ENCODE measurements at places on chromosomes 1 and 21. TPM values are rescaled to one million over a fixed set of nuclear protein-coding genes. Genes with fewer than 3 reads are reported as not detected.

GRCh38 chr1:47911424-47911823 lies 85.8 kb downstream of the TRABD2B start:
- H3K4me1 ChIP-seq, result peaks cover 6% of the 10 kb centered on the region
- no peak overlapping the region for H3K27ac ChIP-seq
- no peaks in the 10 kb centered on the region for H3K36me3 ChIP-seq
- no peaks in the 10 kb centered on the region for H3K27me3 ChIP-seq

The OVAAL gene
- not detected for total RNA-seq

GRCh38 chr1:221963742-221964141 lies 221.9 kb upstream of the DUSP10 start:
- no peaks in the 10 kb centered on the region for H3K27me3 ChIP-seq
- no peak for DNase-seq
- peaks cover 6% of the 10 kb centered on the region for H3K4me1 ChIP-seq
- H3K36me3 ChIP-seq, result no peaks in the 10 kb centered on the region
- no peak overlapping the region for H3K4me3 ChIP-seq
- no peak overlapping the region for H3K27ac ChIP-seq

DNA sequence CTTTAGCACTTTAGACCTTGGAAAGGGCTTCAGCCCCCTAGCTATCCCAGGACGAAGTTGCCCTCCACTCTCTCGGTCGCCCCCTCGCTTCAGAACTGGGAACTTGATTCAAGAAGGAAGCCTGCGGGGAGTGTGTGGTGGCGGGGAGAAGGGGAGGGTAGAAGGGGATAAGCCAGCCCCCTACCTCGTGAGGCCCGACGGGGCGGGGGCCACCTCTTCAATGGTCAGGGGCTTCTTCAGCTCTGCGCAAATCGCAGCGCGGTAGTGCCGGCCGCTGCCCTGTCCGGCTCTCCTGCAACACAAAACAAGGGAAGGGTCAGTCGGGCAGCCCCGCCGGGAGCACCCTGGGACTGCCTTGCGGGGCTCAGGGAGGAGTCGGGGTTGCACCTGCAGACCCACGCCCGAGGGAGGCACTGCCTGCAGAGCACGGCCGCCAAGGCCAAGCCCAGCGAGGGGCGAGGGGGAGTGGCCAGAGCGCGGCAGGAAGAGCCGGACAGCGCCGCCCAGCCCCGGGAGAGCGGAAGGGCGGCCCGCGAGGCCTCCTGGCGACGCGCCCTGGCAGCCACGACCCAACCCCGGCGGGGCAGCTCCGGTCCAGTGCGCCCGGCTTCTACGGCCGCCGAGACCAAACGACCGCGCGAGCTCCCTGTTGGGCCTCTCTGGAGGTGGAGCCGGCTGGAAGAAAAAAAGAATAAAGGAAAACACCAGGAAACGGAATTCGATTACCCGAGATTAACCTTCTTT lies 56.2 kb upstream of the RASAL2 start:
- H3K4me3 ChIP-seq, result peak overlapping the region; percentile 22
- DNase-seq, result peak; percentile 86
- H3K4me1 ChIP-seq, result peaks cover 45% of the 10 kb centered on the region
- no peaks in the 10 kb centered on the region for H3K27me3 ChIP-seq
- H3K27ac ChIP-seq, result peak overlapping the region; percentile 86
- no peaks in the 10 kb centered on the region for H3K36me3 ChIP-seq

The PBXIP1 gene
- 188 TPM for total RNA-seq

The IPO9 gene
- total RNA-seq, result 40.9 TPM

The RIMS3 gene
- total RNA-seq, result 3.1 TPM

The TMEM82 gene
- total RNA-seq, result not detected

The HAO2 gene
- not detected for total RNA-seq

GRCh38 chr1:55288245-55288644 lies 73.1 kb upstream of the USP24 start:
- no peaks in the 10 kb centered on the region for H3K36me3 ChIP-seq
- no peaks in the 10 kb centered on the region for H3K4me1 ChIP-seq
- H3K27ac ChIP-seq, result no peak overlapping the region

The PHF13 gene
- total RNA-seq, result 14.1 TPM

The BEND5 gene
- 5.6 TPM for total RNA-seq

DNA sequence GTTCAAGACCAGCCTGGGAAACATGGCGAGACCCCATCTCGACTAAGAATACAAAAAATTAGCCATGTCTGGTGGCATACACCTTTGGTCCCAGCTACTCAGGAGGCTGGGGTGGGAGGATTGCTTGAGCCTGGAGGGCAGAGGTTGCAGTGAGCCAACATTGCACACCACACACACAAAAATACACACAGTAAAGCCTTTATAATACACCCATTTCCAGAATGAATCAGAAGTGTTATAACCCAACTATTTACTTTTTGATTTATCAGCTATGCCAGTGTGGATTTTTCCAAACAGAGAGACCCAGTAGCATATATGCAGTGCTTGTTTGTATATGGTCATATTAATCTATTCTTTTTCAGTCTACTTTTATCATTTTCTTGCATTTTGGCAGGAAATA lies 200.1 kb downstream of the ZP4 start:
- no peaks in the 10 kb centered on the region for H3K4me1 ChIP-seq
- no peaks in the 10 kb centered on the region for H3K36me3 ChIP-seq
- H3K27ac ChIP-seq, result no peak overlapping the region

The NPR1 gene
- 31.8 TPM for total RNA-seq

The ARHGEF10L gene
- total RNA-seq, result 52.2 TPM

GRCh38 chr1:214551436-214552173 lies at the start of gene PTPN14:
PTPN14 (minus strand) TSS chr1:214551602; CDS start chr1:214464803, 86,799 bp downstream.
- peak within 1 kb of the TSS; percentile 80 for H3K4me3 ChIP-seq
- H3K27ac ChIP-seq, result peak within 1 kb of the TSS; percentile 100
- H3K27me3 ChIP-seq, result no peaks in the 10 kb centered on the region
- peaks cover 28% of the 10 kb centered on the region for H3K4me1 ChIP-seq

The LCE1E gene
- not detected for total RNA-seq

The TPRG1L gene
- 45.1 TPM for total RNA-seq

The KIF2C gene
- 1.2 TPM for total RNA-seq

The ADGRL2 gene
- total RNA-seq, result 167 TPM

The ASCL5 gene
- total RNA-seq, result not detected

DNA sequence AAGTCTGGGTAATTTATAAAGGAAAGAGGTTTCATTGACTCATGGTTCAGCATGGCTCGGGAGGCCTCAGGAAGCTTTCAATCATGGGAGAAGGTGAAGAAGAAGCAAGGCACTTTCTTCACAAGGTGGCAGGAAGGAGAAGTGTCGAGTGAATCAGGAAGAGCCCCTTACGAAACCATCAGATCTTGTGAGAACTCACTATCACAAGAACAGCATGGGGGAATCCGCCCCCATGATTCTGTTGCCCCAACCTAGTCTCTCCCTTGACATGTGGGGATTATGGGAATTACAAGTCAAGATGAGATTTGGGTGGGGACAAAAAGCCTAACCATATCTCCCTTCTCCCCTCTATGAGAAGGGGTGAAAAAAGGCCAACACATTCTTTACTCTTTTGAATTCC lies 11.2 kb upstream of the IVNS1ABP start:
- DNase-seq, result no peak
- no peaks in the 10 kb centered on the region for H3K36me3 ChIP-seq
- H3K27me3 ChIP-seq, result no peaks in the 10 kb centered on the region
- H3K4me1 ChIP-seq, result no peaks in the 10 kb centered on the region

The CLEC20A gene
- not detected for total RNA-seq

DNA sequence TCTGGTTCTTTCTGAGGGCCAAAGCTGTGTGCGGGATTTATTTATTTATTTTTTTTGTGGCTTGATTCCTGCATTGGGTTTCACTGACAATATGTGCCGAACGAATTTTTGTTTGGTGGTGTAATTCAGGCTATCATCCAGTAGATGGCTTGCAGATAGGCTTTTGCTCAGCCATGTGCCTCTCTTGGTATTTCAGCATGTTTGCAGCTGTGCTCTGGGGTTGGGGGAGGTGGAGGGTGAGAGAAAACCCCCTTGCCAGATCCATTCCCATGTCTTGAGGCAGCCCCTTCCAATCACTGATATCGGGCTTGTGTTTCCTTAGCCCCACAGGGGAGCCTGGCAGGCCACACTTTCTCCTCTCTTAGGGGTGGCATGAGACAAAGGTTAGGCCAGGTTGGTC lies 302.4 kb downstream of the PTGER3 start:
- DNase-seq, result no peak
- H3K27ac ChIP-seq, result no peak overlapping the region
- no peaks in the 10 kb centered on the region for H3K27me3 ChIP-seq
- no peaks in the 10 kb centered on the region for H3K4me1 ChIP-seq
- H3K4me3 ChIP-seq, result no peak overlapping the region

- H3K4me1 ChIP-seq, result peaks cover 35% of the 10 kb centered on the region
- H3K27me3 ChIP-seq, result no peaks in the 10 kb centered on the region
- H3K27ac ChIP-seq, result peak overlapping the region; percentile 79
- H3K4me3 ChIP-seq, result no peak overlapping the region
- H3K36me3 ChIP-seq, result peaks cover 5% of the 10 kb centered on the region
- peak; percentile 71 for DNase-seq
Observed at GRCh38 chr1:208089761-208090370, 154.3 kb downstream of the PLXNA2 start.

DNA sequence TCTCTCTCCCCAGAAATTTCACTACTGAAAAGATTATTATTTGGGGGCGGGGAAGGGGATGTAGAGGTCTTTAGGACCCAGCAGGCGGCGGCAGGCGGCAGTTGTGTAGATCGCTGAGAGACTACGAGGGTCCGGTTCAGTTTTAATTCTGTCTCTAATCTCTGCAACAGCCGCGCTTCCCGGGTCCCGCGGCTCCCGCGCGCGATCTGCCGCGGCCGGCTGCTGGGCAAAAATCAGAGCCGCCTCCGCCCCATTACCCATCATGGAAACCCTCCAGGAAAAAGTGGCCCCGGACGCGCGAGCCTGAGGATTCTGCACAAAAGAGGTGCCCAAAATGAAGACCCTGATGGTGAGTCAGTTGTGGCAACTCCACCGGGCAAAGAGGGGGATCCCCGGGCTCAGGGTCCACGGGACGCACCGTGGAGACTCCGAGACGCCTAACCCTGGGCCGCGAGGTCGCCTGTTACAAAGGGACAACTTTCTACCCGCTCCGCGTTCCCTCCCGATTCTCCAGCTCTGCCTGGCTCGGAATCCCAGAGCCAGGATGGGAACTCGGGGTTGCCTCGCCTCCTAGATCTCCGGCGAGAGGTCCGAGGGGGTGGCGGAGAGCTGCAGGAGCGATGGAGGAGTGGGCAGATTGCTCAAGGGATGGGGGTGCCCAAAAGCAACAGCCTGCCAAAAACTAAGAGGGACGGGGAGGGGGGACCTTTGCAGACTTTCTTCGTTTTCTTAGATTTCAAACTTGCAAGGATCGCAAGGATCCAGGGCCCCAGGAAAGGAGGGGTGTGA lies at the start of gene ST6GALNAC5:
Gene ST6GALNAC5, plus strand, starts transcription at position 139 of the 789 bp plus-strand sequence.
- no peak within 1 kb of the TSS for H3K27ac ChIP-seq
- H3K27me3 ChIP-seq, result no peaks in the 10 kb centered on the region
- H3K4me1 ChIP-seq, result peaks cover 19% of the 10 kb centered on the region
- peak; percentile 4 for DNase-seq

The KCNN3 gene
- total RNA-seq, result 3.5 TPM

GRCh38 chr21:42836767-42837301 lies 42.5 kb downstream of the WDR4 start:
- DNase-seq, result no peak
- no peaks in the 10 kb centered on the region for H3K4me1 ChIP-seq
- peaks cover 7% of the 10 kb centered on the region for H3K36me3 ChIP-seq
- no peak overlapping the region for H3K4me3 ChIP-seq
- no peak overlapping the region for H3K27ac ChIP-seq

DNA sequence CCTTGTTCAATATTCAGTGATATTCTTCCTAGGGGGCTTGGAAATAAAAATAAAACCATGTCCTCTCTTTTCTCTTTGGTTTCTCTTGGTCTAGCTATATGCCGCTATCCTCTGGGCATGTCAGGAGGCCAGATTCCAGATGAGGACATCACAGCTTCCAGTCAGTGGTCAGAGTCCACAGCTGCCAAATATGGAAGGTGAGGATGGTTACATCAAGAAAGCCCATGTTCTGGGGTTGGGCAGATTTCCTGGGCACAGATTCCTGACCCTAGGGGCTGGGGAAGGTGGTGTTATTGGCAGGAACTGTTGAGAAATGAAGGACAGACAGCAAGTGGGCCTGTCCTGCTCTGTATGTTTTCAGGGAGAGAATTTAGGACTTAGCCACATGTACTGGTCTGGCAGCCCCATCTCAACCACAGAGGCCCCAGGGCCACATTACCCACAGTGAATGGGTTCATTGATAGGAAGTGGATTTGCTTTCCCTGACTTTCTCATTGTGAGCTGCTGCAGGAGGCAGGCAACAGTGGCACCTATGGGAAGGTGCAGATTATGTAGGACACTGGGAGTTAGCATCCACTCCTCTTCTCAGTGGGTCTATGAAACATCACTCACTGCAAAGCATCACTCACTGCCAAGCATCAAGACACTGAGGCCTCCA lies 37.4 kb upstream of the HSD17B7 start:
- no peaks in the 10 kb centered on the region for H3K27me3 ChIP-seq
- H3K36me3 ChIP-seq, result no peaks in the 10 kb centered on the region
- H3K4me3 ChIP-seq, result no peak overlapping the region
- no peaks in the 10 kb centered on the region for H3K4me1 ChIP-seq

The AHCTF1 gene
- total RNA-seq, result 52.9 TPM

- H3K27ac ChIP-seq, result peak overlapping the region; percentile 48
- peak; percentile 75 for DNase-seq
- peaks cover 13% of the 10 kb centered on the region for H3K4me1 ChIP-seq
Observed at GRCh38 chr21:28393279-28393678, 599.4 kb downstream of the LTN1 start.

GRCh38 chr1:13607002-13607401 lies 23.4 kb downstream of the PDPN start:
- H3K4me3 ChIP-seq, result no peak overlapping the region
- H3K36me3 ChIP-seq, result no peaks in the 10 kb centered on the region
- H3K27me3 ChIP-seq, result no peaks in the 10 kb centered on the region
- H3K4me1 ChIP-seq, result no peaks in the 10 kb centered on the region
- no peak overlapping the region for H3K27ac ChIP-seq

GRCh38 chr1:171438441-171438840 lies 46.9 kb upstream of the PRRC2C start:
- no peaks in the 10 kb centered on the region for H3K4me1 ChIP-seq
- no peak overlapping the region for H3K4me3 ChIP-seq
- no peaks in the 10 kb centered on the region for H3K36me3 ChIP-seq
- H3K27me3 ChIP-seq, result no peaks in the 10 kb centered on the region
- H3K27ac ChIP-seq, result no peak overlapping the region

- H3K27ac ChIP-seq, result peak overlapping the region; percentile 98
- H3K4me3 ChIP-seq, result peak overlapping the region; percentile 87
- peaks cover 16% of the 10 kb centered on the region for H3K4me1 ChIP-seq
- H3K36me3 ChIP-seq, result no peaks in the 10 kb centered on the region
- DNase-seq, result peak; percentile 32
Observed at GRCh38 chr1:169483500-169483966, 2.2 kb downstream of the SLC19A2 start.

DNA sequence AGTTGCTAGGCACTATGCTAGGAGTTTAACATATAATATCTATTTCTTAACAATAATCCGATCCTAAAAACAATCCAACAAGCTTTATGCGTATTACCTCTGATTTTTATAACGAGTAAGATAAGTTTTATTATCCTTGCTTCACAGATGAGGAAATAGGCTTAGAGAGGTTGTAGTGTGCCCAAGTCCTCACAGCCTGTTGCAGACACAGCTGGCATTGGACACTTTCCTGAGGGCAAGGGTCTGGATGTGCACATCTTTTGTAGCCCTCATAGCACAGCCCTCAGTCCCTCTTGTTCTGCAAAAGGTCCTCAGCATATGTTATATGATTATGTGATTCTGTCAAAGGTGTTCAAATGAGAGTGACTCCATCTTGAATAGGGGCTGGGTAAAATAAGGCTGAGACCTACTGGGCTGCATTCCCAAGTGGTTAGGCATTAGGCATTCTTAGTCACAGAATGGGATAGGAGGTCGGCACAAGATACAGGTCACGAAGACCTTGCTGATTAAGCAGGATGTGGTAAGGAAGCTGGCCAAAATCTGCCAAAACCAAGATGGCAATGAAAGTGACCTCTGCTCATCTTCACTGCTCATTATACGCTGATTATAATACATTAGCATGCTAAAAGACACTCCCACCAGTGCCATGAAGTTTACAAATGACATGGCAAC lies 75.7 kb upstream of the F3 start:
- H3K36me3 ChIP-seq, result no peaks in the 10 kb centered on the region
- DNase-seq, result no peak
- no peaks in the 10 kb centered on the region for H3K27me3 ChIP-seq
- no peak overlapping the region for H3K27ac ChIP-seq
- H3K4me1 ChIP-seq, result peaks cover 16% of the 10 kb centered on the region
